GM12892 (cell line): ENCODE measurements at places on chromosomes 3 and 15.

DNA sequence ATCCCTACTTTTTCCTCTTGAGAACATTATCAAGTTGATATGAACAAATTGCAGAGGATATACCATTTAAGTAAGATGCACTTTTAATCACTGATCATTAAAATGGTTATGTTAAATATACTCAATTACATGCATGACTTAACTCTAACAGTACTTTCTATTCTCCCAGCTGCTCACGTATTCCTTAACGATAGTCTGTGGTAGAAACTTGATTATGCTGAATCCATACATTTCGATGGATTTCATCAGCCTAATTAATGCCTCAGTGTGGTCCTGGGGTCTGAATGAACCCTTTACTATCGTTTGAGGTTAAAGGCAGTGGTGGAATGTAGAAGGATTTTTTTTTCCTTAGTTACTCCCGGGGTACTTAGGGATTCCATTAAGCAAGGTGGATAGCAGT is 18.6 kb downstream of the SOX2 start:
- DNase-seq, result no peak

GRCh38 chr3:8658306-8659212 is 14.0 kb upstream of the SSUH2 start:
- DNase-seq, result no peak

- no peak for DNase-seq
Observed at GRCh38 chr3:125431391-125431790, 56.3 kb upstream of the ZNF148 start.

- no peak for DNase-seq
Observed at GRCh38 chr15:95503640-95504225, 826.8 kb upstream of the NR2F2 start.

- no peak for DNase-seq
Observed at GRCh38 chr3:11553436-11554235, 90.1 kb downstream of the VGLL4 start.

- no peak for DNase-seq
Observed at GRCh38 chr3:183208260-183208659, 44.8 kb upstream of the B3GNT5 start.
